ENCODE measurements at places on chromosomes 6 and 20. TPM values are rescaled to one million over a fixed set of nuclear protein-coding genes. Genes with fewer than 3 reads are reported as not detected.

The DPPA5 gene
- total RNA-seq: not detected

DNA sequence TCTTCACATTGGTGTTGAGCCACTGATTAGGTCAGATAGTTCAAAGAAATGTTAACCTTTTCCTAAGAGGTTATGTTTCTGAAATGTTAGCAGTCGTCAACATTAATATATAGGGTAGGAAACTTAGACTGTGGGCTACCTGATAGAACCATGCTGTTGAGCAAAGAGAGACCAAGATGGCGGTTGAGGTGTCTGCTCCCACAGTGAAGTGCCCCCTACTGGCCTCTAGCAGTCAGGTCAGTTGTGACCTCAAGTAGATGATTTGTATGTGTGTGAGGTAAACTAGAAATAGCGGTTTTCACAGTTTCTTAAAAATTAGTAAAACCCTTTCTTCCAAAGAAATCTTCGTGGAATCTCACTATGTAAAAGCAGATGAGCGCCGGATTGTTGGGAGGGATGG, 40.3 kb downstream of the MTHFD1L start:
- no peaks in the 10 kb centered on the region for H3K27me3 ChIP-seq
- peaks cover 10% of the 10 kb centered on the region for H3K36me3 ChIP-seq
- H3K27ac ChIP-seq: no peak overlapping the region
- no peak for DNase-seq
- H3K4me3 ChIP-seq: no peak overlapping the region

- peaks cover 22% of the 10 kb centered on the region for H3K4me1 ChIP-seq
- no peaks in the 10 kb centered on the region for H3K27me3 ChIP-seq
- H3K4me3 ChIP-seq: no peak overlapping the region
- no peak for DNase-seq
- no peaks in the 10 kb centered on the region for H3K36me3 ChIP-seq
- H3K27ac ChIP-seq: peak overlapping the region; percentile 55
These were observed 157.2 kb downstream of the ZDHHC14 start for GRCh38 chr6:157538168-157538567.

DNA sequence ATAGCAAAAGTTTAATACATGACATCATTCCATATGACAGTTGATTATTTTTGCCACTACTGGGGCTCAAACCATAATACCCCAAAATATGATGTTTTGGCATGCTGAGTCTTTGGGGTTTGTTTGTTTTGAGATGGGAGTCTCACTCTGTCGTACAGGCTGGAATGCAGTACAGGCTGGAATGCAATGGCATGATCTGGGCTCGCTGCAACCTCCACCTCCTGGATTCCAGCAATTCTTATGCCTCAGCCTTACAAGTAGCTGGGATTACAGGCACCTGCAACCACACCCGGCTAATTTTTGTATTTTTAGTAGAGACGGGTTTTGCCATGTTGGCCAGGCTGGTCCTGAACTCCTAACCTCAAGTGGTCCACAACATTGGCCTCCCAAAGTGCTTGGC, 1.3 kb upstream of the MRS2 start:
- H3K4me1 ChIP-seq: peaks cover 3% of the 10 kb centered on the region
- H3K27ac ChIP-seq: no peak overlapping the region
- H3K27me3 ChIP-seq: peaks cover 8% of the 10 kb centered on the region
- no peak for DNase-seq
- peaks cover 7% of the 10 kb centered on the region for H3K36me3 ChIP-seq

GRCh38 chr6:4192173-4192572, 56.8 kb upstream of the ECI2 start:
- DNase-seq: no peak
- H3K36me3 ChIP-seq: no peaks in the 10 kb centered on the region
- no peak overlapping the region for H3K4me3 ChIP-seq
- H3K27me3 ChIP-seq: no peaks in the 10 kb centered on the region

The HDGFL1 gene
- total RNA-seq: not detected

DNA sequence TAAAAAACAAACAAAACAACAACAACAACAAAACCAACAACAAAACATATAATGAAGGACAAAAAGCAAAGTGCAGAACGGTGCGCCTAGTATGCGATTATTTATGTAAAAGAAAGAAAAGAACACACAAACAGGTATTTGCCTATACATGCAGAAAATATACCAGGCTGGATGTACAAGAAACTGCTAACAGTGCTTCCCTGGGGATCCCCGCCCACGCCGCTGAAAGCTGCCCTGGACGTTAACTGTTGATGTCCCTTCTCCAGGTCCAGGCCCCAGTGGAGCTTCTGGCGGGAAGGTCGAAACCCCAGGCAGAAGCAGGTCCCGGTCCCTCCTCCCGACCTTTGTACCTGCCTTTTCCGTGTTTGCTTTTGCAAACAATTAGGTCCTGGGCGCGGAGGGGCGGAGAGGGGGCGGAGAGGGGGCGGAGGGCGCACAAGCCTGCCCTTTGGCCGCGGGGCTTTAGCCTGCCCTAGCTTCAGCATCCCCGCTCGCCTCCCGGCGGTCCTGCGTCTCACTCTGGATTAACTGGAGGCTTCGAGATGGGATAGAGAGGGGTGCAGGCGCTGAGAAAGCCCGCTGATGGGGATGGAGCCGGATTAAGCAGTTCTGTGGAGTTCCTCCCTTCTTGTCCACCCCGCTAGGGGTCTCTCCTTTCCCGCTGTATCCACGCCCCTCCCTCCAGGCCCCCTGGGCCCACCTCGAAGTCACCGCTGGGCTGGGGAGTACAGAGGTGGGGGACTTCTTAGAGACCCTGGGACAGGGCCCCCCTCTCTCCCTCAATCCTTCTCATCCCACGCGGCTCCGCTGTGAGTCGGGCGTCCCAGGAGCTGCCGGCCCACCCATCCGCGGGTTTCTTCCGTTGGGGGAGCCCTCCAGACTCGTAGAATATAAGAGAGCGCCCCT, 8.2 kb upstream of the AHCY start:
- no peak overlapping the region for H3K27ac ChIP-seq
- H3K4me1 ChIP-seq: peaks cover 16% of the 10 kb centered on the region
- DNase-seq: peak; percentile 45
- peaks cover 15% of the 10 kb centered on the region for H3K27me3 ChIP-seq
- H3K4me3 ChIP-seq: peak overlapping the region; percentile 25
- H3K36me3 ChIP-seq: no peaks in the 10 kb centered on the region

The CAGE1 gene
- total RNA-seq: 0.04 TPM

- H3K4me3 ChIP-seq: peak overlapping the region; percentile 62
- H3K4me1 ChIP-seq: peaks cover 9% of the 10 kb centered on the region
- H3K27ac ChIP-seq: peak overlapping the region; percentile 47
- no peaks in the 10 kb centered on the region for H3K27me3 ChIP-seq
- H3K36me3 ChIP-seq: peaks cover 21% of the 10 kb centered on the region
- DNase-seq: peak; percentile 57
These were observed 527 bp downstream of the TOMM34 start for GRCh38 chr20:44959638-44960102.

DNA sequence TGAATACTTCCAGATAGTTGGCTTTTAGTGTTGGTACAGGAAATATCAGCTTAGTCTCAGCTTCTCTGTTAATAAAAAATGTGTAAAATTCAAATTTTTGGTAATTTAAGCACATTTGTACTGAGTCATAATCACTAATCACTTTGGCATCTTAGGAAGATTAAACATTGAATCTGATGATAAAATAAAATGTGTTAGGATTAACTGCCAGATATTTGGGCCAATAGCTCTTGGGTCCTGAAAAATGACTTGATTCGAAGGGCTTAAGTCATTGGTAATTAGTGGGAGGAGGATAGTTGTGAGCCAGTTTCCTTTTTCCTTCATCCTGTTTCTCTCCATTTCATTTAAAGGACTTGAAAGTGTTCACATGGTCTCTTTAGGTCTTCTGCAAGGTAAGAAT, 426.1 kb downstream of the RFPL4B start:
- no peaks in the 10 kb centered on the region for H3K27me3 ChIP-seq
- no peaks in the 10 kb centered on the region for H3K36me3 ChIP-seq
- DNase-seq: peak; percentile 41
- H3K4me3 ChIP-seq: no peak overlapping the region
- H3K27ac ChIP-seq: no peak overlapping the region

- no peaks in the 10 kb centered on the region for H3K36me3 ChIP-seq
- no peak overlapping the region for H3K4me3 ChIP-seq
- H3K27ac ChIP-seq: no peak overlapping the region
- H3K27me3 ChIP-seq: peaks cover 25% of the 10 kb centered on the region
- no peaks in the 10 kb centered on the region for H3K4me1 ChIP-seq
These were observed 17.2 kb upstream of the FOXA2 start for GRCh38 chr20:22601361-22602141.

DNA sequence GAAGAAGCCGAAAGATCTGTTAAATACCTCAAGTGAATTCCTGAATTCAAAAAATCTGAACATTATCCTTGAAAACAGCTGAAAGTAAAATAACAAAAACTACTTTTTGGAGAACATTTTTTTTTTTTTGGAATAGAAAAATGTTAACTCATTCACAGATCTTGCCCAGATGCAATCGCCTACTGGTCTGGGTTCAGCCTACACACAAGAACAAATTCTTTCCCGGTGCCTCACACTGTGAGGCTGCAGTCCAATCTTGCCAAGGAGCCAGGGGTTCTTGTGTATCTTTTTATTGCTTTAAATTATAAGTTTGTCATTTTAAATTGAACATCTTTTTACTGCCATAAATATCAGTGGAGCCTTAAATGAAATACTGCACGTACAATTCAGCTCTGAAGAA, 41.2 kb upstream of the TMEM200A start:
- no peak overlapping the region for H3K27ac ChIP-seq
- no peak overlapping the region for H3K4me3 ChIP-seq
- peak; percentile 13 for DNase-seq
- no peaks in the 10 kb centered on the region for H3K36me3 ChIP-seq
- H3K27me3 ChIP-seq: no peaks in the 10 kb centered on the region
- no peaks in the 10 kb centered on the region for H3K4me1 ChIP-seq

DNA sequence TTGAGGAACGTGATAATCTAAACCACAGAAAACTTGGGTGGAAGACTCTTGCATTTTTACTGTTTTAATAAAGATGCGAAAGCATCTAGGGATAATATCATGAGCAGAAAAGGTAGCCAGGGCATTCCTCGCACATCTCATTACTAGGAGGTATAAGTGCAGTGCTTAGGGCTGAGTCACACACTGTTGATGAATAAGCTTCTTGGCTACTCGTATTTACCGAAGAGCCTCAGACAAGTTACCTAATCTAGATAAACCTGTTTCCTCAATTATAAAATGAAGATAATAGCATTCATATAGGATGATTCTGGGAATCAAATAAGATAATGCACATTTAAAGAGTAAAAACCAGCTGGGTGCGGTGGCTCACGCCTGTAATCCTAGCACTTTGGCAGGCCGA, 780 bp upstream of the KIAA0319 start:
- H3K27me3 ChIP-seq: peaks cover 15% of the 10 kb centered on the region
- H3K27ac ChIP-seq: no peak overlapping the region
- peaks cover 9% of the 10 kb centered on the region for H3K36me3 ChIP-seq

DNA sequence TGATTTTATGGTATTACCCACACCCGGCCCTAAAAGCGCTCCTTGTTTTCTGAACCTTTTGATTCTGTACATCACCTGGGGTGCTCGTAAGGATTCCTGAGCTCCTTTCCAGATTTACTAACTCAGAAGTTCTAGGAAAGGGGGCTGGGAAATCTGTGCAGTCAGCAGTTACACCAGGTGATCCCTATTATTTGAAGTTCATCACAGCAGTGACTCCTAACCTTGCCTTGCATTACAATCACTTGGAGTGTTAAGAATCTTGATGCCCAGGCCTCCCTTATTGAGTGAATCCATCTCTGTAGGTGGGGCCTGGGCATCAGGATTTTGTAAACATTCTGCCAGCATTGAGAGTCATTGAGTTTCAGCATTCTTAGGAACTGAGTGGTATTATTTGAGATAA, 44.7 kb downstream of the BMP6 start:
- H3K36me3 ChIP-seq: no peaks in the 10 kb centered on the region
- H3K27ac ChIP-seq: no peak overlapping the region
- no peak for DNase-seq
- H3K27me3 ChIP-seq: peaks cover 3% of the 10 kb centered on the region
- H3K4me1 ChIP-seq: no peaks in the 10 kb centered on the region

- H3K4me1 ChIP-seq: peaks cover 11% of the 10 kb centered on the region
- H3K27ac ChIP-seq: peak overlapping the region; percentile 51
- no peaks in the 10 kb centered on the region for H3K27me3 ChIP-seq
- no peaks in the 10 kb centered on the region for H3K36me3 ChIP-seq
These were observed 13.4 kb upstream of the GHRH start for GRCh38 chr20:37274851-37275524.

GRCh38 chr6:35569011-35569461, 56.3 kb upstream of the TULP1 start:
- H3K36me3 ChIP-seq: no peaks in the 10 kb centered on the region
- peaks cover 2% of the 10 kb centered on the region for H3K4me1 ChIP-seq
- DNase-seq: peak; percentile 24
- H3K4me3 ChIP-seq: no peak overlapping the region
- H3K27ac ChIP-seq: no peak overlapping the region
- H3K27me3 ChIP-seq: no peaks in the 10 kb centered on the region

GRCh38 chr6:26516481-26517427, 16.7 kb downstream of the BTN1A1 start:
- DNase-seq: no peak
- H3K4me3 ChIP-seq: no peak overlapping the region
- no peaks in the 10 kb centered on the region for H3K27me3 ChIP-seq
- H3K4me1 ChIP-seq: peaks cover 5% of the 10 kb centered on the region

DNA sequence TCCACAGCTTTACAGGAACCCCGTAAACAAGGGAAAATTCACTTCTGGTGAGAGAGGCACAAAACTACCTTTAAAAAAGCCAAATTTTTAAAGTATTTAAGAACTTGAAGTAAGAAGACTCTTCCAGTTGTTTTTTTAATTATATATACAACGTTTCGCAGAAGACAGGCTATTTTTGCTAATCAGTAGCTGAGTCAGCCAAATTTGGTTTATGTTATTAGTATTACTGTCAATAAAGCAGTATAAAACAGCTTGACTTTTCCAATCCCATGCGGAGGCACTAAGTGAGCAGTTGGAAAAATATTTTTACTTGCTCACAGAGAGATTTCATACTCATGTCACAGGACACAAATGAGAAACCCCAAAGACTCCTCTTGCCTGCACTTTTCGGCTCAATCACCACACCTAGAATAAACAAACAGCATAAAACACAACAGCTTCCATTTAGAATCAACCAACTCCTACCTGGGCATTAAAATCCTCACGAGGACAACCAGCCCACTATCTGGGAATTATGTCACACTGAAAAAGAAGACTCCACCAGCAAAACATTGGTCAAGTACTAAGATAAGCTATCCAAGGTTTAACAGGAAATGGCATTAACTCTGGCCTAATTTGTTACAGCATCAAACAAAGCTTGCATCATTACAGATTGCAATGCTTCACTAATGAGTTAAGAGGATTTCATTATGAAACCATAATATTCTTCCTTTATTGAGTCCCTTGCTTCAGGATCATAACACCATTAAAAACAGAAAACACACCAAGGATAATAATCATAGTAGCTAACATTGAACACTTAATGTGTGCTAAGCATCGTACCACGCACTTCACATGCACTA, 26.3 kb downstream of the ELOVL5 start:
- H3K27me3 ChIP-seq: no peaks in the 10 kb centered on the region
- H3K4me1 ChIP-seq: no peaks in the 10 kb centered on the region
- DNase-seq: peak; percentile 32
- H3K27ac ChIP-seq: peak overlapping the region; percentile 47

- no peak overlapping the region for H3K4me3 ChIP-seq
- H3K4me1 ChIP-seq: no peaks in the 10 kb centered on the region
These were observed 841.1 kb upstream of the MANEA start for GRCh38 chr6:94736236-94736635.

- peaks cover 11% of the 10 kb centered on the region for H3K36me3 ChIP-seq
- H3K27ac ChIP-seq: no peak overlapping the region
- no peaks in the 10 kb centered on the region for H3K4me1 ChIP-seq
- no peaks in the 10 kb centered on the region for H3K27me3 ChIP-seq
These were observed 101.8 kb downstream of the COL21A1 start for GRCh38 chr6:56145616-56146015.

The DST gene
- 192 TPM for total RNA-seq
